ENCODE measurements at places on chromosomes 1 and 21. TPM values are rescaled to one million over a fixed set of nuclear protein-coding genes. Genes with fewer than 3 reads are reported as not detected.

DNA sequence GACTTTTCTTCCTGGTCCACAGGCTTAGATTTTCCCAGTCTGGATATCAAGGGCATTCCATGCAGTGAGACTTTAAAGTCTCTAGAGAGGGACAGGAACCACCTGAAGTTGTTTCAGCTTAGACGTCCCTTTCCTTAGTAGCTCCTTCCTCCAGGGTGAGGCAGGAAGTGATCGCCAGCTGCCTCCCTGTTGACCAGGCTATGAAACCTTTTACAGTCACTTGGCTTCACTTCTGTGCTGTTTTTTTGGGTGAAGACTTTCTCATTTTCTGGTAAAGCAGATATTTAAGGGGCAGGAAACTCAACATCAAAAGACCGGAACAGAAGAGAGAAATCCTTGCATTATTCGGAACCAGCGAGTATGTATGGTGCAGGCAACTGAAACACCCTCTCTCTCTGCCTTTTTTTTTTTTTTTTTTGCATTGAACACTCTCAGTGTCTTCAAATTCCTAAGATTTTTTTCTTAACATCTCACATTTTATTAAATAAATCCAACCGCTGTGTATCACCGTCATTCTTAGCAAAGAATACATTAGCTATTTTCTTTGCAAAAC lies 234.6 kb upstream of the IRF2BP2 start:
- H3K4me1 ChIP-seq = no peaks in the 10 kb centered on the region
- no peak overlapping the region for H3K27ac ChIP-seq
- H3K27me3 ChIP-seq = no peaks in the 10 kb centered on the region
- H3K36me3 ChIP-seq = no peaks in the 10 kb centered on the region
- DNase-seq = no peak

Gene TNNI3K
- 2.2 TPM for polyA plus RNA-seq

Gene FGR
- 5.8 TPM for polyA plus RNA-seq

Gene SRM
- polyA plus RNA-seq = 116 TPM

DNA sequence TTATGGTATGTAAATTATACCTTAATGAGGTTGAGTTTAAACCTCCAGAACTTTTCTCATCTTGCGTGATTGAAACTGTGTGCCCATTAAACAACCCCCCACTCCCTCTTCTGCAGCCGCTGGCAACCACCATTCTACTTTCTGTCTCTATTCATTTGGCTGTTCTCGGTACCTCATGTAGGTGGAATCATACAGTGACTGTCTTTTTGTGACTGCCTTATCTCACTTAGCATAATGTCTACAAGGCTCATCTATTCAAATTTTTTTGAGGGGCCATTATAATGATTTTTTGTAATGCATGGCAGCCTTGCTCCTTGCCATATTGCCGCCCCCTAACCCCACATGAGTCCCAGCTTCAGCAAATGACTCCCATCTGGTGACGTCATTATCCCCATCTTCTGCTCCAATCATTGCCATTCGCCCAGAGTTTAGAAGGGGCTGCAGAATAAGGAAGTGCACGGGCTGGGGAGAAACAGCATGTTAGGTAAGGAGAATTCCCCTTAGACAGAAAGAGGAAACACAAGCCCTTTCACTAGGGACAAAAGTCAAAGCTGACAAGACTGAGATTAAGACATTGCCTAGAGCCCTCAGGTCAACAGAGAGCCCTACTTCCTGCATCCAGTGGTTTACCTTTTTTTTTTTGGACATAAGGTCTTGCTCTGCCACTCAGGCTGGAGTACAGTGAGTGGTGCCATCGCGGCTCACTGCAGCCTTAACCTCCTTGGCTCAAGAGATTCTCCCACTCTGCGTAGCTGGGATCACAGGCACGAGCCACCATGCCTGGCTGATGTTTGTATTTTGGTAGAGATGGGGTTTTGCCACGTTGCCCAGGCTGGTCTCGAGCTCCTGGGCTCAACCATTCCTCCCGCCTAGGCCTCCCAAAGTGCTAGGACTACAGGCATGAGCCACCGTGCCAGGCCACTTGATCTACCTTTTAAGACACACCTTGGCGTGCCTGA lies 78.4 kb upstream of the ERRFI1 start:
- no peak overlapping the region for H3K4me3 ChIP-seq
- no peak for DNase-seq

Gene HMGCS2
- polyA plus RNA-seq = 5.0 TPM

Gene NEXN
- 7.5 TPM for polyA plus RNA-seq

DNA sequence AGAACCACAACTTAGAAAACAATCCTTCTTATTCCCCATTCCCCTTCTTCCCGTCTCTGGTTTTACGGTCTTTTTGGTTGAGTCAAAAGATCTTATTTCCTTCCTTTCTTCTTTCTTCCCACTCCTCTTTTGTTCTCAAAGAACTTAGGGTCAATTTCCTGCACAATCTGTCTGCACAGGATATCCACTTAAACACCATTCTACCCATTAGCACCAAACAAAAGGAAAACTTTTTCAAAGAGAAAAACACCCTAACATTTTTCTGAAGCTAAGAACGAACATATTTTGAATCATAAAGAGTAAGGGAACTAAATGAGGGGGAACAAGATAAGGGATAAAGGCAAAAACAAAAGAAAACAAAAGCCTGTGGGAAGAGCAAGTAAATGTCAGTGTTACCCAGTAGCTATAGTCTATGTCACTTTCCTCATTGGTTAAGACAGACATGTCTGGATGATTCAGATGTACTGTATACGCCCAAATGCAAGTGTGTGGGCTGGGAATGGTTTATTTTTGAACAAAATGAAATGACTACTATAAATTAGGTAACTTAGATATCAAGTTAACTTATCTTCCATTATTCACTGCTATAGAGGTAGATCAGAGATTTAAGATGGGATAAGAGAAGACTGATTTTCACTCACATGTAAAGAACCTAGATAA lies 59.9 kb downstream of the TOR3A start:
- peaks cover 10% of the 10 kb centered on the region for H3K4me1 ChIP-seq
- no peak for DNase-seq
- H3K36me3 ChIP-seq = no peaks in the 10 kb centered on the region
- H3K4me3 ChIP-seq = no peak overlapping the region
- no peaks in the 10 kb centered on the region for H3K27me3 ChIP-seq
- H3K27ac ChIP-seq = no peak overlapping the region

- H3K27ac ChIP-seq = no peak overlapping the region
- H3K4me1 ChIP-seq = peaks cover 17% of the 10 kb centered on the region
- peaks cover 18% of the 10 kb centered on the region for H3K36me3 ChIP-seq
- DNase-seq = no peak
- H3K27me3 ChIP-seq = no peaks in the 10 kb centered on the region
- H3K4me3 ChIP-seq = no peak overlapping the region
These were observed 68.5 kb upstream of the SDC3 start for GRCh38 chr1:30977105-30977504.

- H3K27ac ChIP-seq = no peak overlapping the region
- H3K4me1 ChIP-seq = peaks cover 21% of the 10 kb centered on the region
- no peak for DNase-seq
- H3K4me3 ChIP-seq = no peak overlapping the region
- H3K36me3 ChIP-seq = no peaks in the 10 kb centered on the region
These were observed 24.2 kb upstream of the HSD3B1 start for GRCh38 chr1:119482517-119483425.

Gene MIS18A
- polyA plus RNA-seq = 3.8 TPM

Gene FALEC
- not detected for polyA plus RNA-seq

Data from pancreas (tissue), 10 donors.